ENCODE measurements at places on chromosomes 16 and 17. TPM values are rescaled to one million over a fixed set of nuclear protein-coding genes. Genes with fewer than 3 reads are reported as not detected.
A peak's percentile ranks its signal among the peaks of the same experiment; 100 is the strongest.

Gene SRP68
- total RNA-seq = 152 TPM

Gene PYY
- 0.52 TPM for total RNA-seq

Gene C17orf78
- not detected for total RNA-seq

Gene MT1E
- 383 TPM for total RNA-seq

Gene TBX2
- 0.71 TPM for total RNA-seq

Gene FAM117A
- 12.8 TPM for total RNA-seq

Gene TPSAB1
- total RNA-seq = 0.25 TPM

Gene EPX
- not detected for total RNA-seq

Gene HS3ST3A1
- not detected for total RNA-seq

Gene CD300A
- total RNA-seq = 0.71 TPM

Gene NOG
- 0.25 TPM for total RNA-seq

GRCh38 chr16:72922714-72923113, 125.2 kb downstream of the ZFHX3 start:
- no peaks in the 10 kb centered on the region for H3K27me3 ChIP-seq
- no peak overlapping the region for H3K4me3 ChIP-seq
- no peak for DNase-seq

- no peak for DNase-seq
- H3K4me3 ChIP-seq = peak overlapping the region; percentile 65
- H3K4me1 ChIP-seq = peaks cover 6% of the 10 kb centered on the region
- H3K27me3 ChIP-seq = no peaks in the 10 kb centered on the region
These were observed 1.1 kb downstream of the PGAP6 start for GRCh38 chr16:380762-381011.

DNA sequence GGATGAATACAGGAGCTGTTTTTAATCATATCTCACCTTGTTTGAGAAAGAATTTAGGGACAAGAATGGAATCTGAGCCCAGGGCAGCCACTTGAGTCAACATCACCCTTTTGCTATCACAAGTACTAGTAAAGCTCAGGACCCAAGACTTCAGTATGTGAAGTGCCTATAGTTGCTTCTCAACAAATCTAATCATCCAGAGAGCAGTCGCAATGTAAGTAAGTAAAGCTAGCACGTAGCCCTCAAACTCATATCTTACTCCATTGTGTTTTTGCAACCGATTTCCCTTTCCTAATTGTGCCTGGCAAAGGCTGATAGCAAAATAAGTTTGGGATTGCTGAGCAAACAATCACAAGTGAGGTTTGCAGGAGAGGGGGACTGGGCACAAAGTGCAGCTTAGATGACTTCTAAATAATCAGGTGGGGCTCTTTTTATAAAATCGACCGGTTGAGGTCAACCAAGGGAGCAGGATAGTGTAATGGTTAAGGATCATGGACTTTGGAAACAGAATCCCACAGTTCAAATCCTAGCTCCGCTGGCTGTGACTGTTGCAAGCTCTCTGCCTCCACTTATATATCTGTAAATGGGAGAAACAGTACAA, 13.0 kb downstream of the TOB1 start:
- DNase-seq = no peak
- H3K4me3 ChIP-seq = no peak overlapping the region
- no peaks in the 10 kb centered on the region for H3K27me3 ChIP-seq

DNA sequence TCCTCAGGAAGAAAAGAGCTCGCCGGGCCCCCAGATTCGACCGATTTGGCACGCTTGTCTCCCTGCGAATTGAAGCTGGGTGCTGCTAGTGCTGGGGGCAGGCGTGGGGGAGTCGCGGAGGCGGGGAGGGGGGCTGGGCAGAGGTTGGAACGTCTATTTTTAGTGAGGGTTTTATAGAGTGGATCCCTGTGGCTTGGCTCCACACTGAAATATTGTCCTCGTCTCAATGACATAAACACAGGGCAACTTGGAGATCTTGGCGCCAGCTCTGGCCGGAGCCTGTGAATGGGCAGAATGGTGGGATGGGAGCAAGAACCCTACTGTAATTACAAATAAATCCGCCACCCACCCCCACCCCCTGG, 15.7 kb upstream of the NOG start:
- H3K27me3 ChIP-seq = peaks cover 25% of the 10 kb centered on the region
- no peak overlapping the region for H3K4me3 ChIP-seq
- DNase-seq = no peak
- no peaks in the 10 kb centered on the region for H3K36me3 ChIP-seq
- no peaks in the 10 kb centered on the region for H3K4me1 ChIP-seq

GRCh38 chr16:62130101-62130500, 93.9 kb upstream of the CDH8 start:
- no peak overlapping the region for H3K4me3 ChIP-seq
- H3K27me3 ChIP-seq = no peaks in the 10 kb centered on the region
- H3K27ac ChIP-seq = no peak overlapping the region
- DNase-seq = no peak

- no peaks in the 10 kb centered on the region for H3K36me3 ChIP-seq
- H3K27ac ChIP-seq = no peak overlapping the region
- H3K4me3 ChIP-seq = no peak overlapping the region
- no peaks in the 10 kb centered on the region for H3K4me1 ChIP-seq
- DNase-seq = no peak
- no peaks in the 10 kb centered on the region for H3K27me3 ChIP-seq
These were observed 406.3 kb upstream of the RBFOX1 start for GRCh38 chr16:6926341-6926740.

GRCh38 chr16:28531777-28532744, 6.7 kb downstream of the NUPR1 start:
- no peak overlapping the region for H3K27ac ChIP-seq
- H3K4me3 ChIP-seq = no peak overlapping the region
- H3K4me1 ChIP-seq = peaks cover 12% of the 10 kb centered on the region
- no peaks in the 10 kb centered on the region for H3K36me3 ChIP-seq
- peak; percentile 56 for DNase-seq
- H3K27me3 ChIP-seq = no peaks in the 10 kb centered on the region

DNA sequence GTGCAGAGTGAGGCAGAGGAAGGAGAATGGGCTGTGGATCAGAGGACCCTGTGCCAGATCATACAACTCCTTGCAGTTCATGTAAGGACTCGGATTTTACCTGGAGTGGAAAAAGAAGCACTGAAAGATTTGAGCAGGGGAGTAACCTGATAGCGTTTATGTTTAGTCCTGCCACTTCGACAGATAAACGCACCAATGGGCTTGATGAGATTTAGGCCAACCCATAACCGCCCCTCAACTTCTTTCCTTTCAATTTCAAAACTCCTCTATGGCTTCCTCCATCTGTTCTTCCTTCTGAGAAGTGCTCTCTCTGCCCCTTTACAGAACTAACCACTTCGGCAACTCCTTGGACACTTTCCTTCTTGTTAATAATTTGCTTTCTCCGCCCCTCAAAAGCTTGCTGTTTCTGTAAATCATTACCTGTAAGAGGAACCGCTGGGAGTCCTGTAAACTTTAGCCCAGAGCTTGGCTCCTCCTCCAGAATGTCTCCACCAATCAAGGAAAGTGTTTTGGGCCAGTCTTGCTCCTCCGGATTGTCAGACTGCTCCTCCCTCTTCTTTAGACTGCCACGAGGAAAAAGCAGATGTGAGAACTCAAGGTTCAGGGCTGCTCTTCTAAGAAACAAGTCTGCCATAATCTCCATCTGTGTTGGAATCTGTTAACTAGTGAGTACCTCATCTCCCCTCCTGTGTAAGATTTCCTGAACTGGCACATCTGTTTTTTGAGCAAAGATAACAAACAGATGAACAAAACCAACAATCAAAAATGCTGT, at the start of gene ACSM3:
Gene ACSM3, plus strand, starts transcription at position 554 of the 772 bp plus-strand sequence. CDS start 6,021 bp downstream, outside the sequence.
- peak within 1 kb of the TSS; percentile 34 for H3K4me3 ChIP-seq
- H3K27ac ChIP-seq = 0 out of 2 replicates have a peak within 1 kb of the TSS, but pooled peaks have one; percentile 12
- no peaks in the 10 kb centered on the region for H3K27me3 ChIP-seq
- H3K4me1 ChIP-seq = peaks cover 12% of the 10 kb centered on the region
- DNase-seq = peak; percentile 65

- H3K4me3 ChIP-seq = 0 out of 2 replicates have a peak overlapping the region, but pooled peaks have one; percentile 20
- no peaks in the 10 kb centered on the region for H3K27me3 ChIP-seq
- peaks cover 4% of the 10 kb centered on the region for H3K36me3 ChIP-seq
- peaks cover 54% of the 10 kb centered on the region for H3K4me1 ChIP-seq
These were observed 41.8 kb downstream of the PAFAH1B1 start for GRCh38 chr17:2635241-2635640.

DNA sequence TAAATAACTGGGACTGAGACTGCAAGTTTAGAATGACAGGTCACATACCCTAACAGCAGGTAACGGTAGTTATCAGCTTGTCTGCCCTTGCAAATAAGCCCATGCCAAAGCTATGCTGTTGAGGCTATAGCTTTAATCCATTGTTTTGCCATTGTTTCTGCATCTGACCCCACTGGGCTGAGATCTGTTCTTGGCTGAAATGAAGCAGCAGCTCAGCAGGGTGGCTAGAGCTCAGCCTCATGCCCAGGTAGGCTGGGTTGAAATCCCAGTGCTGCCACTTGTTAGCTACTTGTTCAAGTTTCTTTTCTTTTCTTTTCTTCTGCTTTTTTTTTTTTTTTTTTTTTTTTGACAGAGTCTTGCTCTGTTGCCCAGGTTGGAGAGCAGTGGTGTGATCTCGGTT, 40.1 kb downstream of the NKD1 start:
- no peaks in the 10 kb centered on the region for H3K4me1 ChIP-seq
- no peak for DNase-seq
- no peak overlapping the region for H3K27ac ChIP-seq
- H3K36me3 ChIP-seq = no peaks in the 10 kb centered on the region
- no peaks in the 10 kb centered on the region for H3K27me3 ChIP-seq
- H3K4me3 ChIP-seq = no peak overlapping the region

GRCh38 chr16:66746682-66747081, 4.7 kb downstream of the DYNC1LI2 start:
- no peak overlapping the region for H3K27ac ChIP-seq
- peaks cover 18% of the 10 kb centered on the region for H3K4me1 ChIP-seq
- DNase-seq = no peak
- peaks cover 34% of the 10 kb centered on the region for H3K36me3 ChIP-seq

DNA sequence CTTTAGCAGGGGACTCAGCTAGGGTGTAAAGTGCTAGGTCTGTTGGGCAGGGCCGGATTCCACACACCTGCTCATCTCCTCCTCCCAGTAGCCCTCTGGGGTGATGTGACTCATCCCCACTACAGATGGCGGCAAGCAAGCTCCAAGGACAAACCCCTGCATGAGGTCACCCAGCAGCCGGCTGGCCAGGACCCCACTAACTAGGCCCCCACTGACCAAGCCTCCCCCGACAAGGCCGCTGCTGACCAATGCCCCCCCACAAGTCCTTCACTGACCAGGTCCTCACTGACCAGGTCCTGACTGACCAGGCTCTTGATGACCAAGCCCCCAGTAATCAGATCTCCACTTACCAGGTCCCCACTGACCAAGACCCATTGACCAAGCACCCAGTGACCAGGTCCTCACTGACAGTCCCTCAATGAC, 36.7 kb downstream of the TNFRSF13B start:
- H3K4me3 ChIP-seq = no peak overlapping the region
- H3K4me1 ChIP-seq = no peaks in the 10 kb centered on the region

DNA sequence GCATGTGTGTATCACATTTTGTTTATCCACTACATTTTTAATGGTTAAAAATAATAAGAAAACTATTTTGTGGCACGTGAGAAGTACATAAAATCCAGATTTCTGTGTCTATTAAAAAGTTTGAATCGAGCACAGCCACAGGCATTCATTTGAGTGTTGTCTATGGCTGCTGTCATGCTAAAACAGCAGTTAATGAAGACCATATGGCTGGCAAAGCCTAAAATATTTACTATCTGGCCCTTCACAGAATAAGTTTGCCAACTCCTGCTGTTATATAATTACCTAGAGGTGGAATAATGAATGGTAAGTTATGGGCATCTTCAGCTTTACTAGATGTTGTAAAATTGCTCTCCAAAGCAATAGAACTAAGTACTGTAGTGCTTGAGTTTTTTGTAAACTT, 30.5 kb downstream of the TMEM98 start:
- DNase-seq = no peak
- H3K27me3 ChIP-seq = peaks cover 33% of the 10 kb centered on the region
- H3K4me3 ChIP-seq = no peak overlapping the region
- H3K27ac ChIP-seq = no peak overlapping the region
- no peaks in the 10 kb centered on the region for H3K36me3 ChIP-seq

- no peaks in the 10 kb centered on the region for H3K36me3 ChIP-seq
- no peak for DNase-seq
- peaks cover 15% of the 10 kb centered on the region for H3K4me1 ChIP-seq
- no peak overlapping the region for H3K27ac ChIP-seq
- H3K4me3 ChIP-seq = no peak overlapping the region
These were observed 4.1 kb upstream of the TMEM11 start for GRCh38 chr17:21218101-21218500.
